Activated effector memory CD4-positive, alpha-beta T cell treated with Interleukin-2 at 50 U/mL for 16 hours (primary cell): ENCODE measurements at places on chromosomes 3 and 15.

DNA sequence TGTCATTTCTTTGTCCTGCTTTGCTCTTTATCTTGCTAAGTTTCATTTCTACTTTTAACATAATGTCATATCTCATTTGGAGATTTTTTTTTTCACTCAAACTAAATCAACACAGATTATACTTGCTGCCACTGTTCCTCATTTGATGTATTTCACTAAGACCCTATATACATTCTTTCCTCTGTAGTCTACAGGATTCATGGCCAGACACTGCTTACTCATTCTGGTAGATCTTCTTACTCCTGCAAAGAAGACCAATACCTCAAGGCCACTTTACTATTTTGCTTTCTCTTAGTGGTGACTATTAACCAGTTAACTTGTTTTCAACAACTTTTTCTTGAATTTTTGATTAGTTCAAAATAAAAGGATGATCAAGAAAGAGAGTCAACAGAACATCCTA is 26.6 kb downstream of the SLC24A5 start:
- no peak for DNase-seq

DNA sequence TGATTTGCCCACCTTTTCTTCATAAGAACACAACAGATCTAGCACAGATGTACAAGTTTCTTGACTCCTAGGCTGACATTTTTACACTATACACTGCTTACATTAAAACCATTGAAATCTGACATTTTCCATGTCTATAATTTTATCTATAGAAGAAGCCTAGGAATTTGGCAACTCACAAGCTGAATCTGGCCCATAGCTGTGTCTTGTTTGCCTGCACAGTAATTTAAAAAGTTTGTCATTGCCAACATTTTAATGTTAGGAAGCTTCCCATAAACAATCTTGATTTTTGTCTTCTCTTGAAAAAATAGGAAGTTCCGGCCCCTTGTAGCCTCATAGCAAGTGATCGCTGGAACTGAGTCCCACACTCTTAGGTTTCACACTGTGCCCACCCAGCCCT is 394.6 kb upstream of the AZI2 start:
- DNase-seq = no peak

- no peak for DNase-seq
Observed at GRCh38 chr3:70543493-70543892, 231.1 kb upstream of the MDFIC2 start.

DNA sequence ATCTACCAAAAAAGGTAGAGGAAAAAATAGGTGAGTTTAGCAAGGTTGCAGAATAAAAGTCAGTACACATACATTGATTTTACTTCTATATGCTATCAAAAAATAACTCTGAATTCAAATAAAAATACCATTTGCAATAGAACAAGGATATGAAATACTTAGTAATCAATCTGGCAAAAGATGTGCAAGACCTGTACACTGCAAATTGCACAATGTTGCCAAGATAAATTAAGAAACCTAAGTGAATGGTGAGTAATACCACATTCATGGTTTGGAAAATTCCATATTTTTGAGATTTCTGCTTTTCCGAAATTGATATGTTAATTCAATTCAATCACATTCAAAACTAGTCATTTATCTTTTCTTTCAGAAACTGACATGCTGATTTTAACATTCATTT is 464.8 kb downstream of the EPHA3 start:
- no peak for DNase-seq

- DNase-seq = no peak
Observed at GRCh38 chr3:43071313-43071893, 34.5 kb downstream of the POMGNT2 start.

- DNase-seq = no peak
Observed at GRCh38 chr15:33234020-33234461, 39.5 kb upstream of the FMN1 start.
